ENCODE measurements at places on chromosomes 7 and 10. TPM values are rescaled to one million over a fixed set of nuclear protein-coding genes. Genes with fewer than 3 reads are reported as not detected.

Gene AZGP1
- total RNA-seq: not detected

Gene MALRD1
- total RNA-seq: 5.8 TPM

Gene NRCAM
- total RNA-seq: 205 TPM

Gene FAM13C
- 44.3 TPM for total RNA-seq

Gene DNAH11
- total RNA-seq: 8.3 TPM

Gene MYOF
- total RNA-seq: 5.5 TPM

Gene LRRC61
- 12.9 TPM for total RNA-seq

Gene ARMH3
- total RNA-seq: 22.6 TPM

Gene HECTD2
- total RNA-seq: 53.7 TPM
